ENCODE measurements at places on chromosomes 2 and 18.

DNA sequence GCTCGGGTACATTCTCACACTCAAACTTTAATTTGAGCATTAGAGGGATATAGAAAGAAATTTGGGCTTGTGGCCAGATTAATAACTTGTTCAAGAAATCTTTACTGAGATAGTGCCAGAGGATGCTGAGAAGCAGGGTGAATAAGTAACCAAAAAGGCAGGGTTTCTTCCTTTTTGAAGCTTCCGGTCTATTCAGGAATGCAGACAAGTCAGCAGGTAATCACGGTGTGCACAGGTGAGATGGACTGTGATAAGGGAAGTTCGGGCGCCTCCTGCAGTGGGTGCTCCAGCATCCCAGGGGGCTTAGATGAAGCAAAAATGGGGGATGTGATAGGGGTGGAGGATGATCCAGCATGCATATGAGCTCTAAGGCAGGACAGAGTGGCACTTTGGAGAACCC, 44.9 kb upstream of the CYP1B1 start:
- DNase-seq: no peak

DNA sequence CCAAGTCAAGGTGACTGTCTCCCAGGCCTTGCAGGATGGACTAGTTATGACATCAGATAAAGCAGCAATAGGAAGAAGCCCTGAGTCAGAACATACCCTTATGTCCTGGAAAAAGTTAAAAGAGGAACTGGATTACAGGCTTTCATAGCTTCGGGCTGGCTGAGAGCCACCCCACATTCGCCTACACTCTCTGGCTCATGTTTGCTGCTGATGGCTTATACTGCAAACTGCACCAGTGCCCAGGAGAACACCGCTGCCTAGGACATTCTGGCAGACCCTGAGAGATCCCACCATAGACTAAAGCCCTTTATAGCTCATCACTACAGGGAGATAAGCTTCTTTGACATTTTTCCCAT, 20.3 kb downstream of the SLC8A1 start:
- no peak for DNase-seq

DNA sequence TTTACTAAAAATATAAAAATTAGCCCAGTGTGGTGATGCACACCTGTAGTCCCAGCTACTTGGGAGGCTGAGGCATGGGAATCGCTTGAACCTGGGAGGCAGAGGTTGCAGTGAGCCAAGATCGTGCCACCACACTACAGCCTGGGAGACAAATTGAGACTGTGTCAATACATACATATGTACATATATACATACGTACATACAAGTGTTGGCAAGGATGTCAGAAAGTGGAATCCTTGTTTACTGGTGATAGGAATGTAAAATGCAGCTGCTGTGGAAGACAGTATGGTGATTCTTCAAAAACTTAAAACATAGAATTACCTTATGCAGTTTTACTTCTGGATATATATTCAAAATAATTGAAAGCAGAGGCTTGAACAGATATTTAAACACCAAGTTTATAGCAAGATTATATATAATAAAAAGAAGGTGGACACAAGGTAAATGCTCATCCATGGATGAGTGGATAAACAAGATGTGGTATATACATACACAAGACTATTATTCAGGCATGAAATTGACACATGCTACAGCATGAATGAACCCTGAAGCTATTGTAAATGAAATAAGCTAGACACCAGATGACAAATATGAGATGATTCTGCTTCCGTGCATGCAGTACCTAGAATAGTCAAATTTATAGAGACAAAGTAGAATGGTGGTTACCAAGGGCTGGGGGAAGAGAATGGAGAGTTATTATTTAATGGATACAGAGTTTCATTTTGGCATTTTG, 43.2 kb downstream of the CCDC138 start:
- no peak for DNase-seq

DNA sequence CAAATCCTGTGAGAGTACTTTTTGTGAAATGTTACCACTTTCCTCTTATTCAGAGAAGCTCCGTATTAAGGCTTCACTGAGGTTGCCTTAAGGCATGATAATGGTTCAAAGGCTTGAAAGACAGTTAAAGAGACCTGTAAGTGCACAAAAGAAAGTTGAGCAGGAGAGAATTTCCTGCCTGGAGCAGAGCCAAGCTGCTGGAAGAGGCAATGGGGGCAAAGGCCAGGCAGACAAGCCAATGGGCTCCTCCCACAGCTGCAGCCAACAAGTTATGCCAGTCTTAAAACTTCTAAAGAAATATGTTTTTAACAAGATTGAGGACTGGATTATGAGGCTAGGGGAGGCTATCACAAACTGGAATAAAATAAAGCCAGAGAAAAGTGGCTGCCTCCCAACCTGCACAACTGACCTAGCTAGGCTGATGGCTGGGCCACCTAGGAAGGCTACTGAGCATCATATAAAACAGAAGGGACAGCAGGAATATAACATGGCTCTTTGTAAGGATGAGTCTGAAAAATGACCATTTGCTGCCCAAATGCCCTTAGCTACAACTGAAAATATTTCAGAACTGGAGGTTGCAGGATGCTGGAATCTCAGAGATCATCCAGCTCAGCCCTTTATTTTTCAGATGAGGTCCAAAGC, 2.1 kb downstream of the IL1B start:
- DNase-seq: no peak

DNA sequence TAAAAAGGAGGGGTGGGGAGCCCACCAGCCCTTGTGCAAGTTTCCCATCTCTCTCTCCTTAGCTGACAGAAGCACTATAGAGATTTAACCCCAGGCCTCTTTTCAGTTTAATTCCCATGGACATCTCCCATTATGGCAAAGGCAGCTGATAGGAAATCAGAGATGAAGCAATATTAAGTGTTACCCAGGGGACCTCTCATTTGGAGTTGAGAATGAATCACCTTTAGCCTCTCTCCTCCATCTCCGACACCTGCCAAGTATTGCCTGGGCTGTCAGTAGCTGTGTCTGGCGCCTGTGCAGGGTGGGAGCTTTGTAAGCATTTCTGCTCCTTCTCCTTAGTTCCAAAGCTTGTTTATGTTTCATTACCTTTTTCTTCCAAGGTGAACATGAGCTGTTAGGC, 109.0 kb downstream of the AQP4 start:
- no peak for DNase-seq

DNA sequence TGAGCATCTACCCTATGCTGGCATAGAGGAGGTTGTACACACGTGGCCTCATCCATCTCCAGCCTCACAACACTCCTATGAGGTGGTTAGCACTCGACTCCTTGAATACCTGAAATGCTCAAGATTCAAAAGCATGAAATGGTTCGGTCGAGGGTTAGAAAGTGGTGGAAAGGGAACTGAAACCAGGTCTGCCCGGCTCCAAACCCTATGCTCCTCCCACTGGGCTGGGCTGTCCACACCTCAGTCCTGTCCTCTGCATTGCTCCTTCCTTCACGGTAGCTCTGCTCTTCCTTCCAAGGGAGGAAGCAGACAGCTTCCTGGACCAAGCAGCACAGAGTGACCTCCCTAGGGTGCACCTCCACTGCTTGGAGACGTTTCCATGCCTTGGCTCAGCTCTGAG, 565.2 kb upstream of the ID2 start:
- DNase-seq: no peak

- no peak for DNase-seq
Observed at GRCh38 chr2:229971298-229971790, 49.0 kb downstream of the FBXO36 start.

DNA sequence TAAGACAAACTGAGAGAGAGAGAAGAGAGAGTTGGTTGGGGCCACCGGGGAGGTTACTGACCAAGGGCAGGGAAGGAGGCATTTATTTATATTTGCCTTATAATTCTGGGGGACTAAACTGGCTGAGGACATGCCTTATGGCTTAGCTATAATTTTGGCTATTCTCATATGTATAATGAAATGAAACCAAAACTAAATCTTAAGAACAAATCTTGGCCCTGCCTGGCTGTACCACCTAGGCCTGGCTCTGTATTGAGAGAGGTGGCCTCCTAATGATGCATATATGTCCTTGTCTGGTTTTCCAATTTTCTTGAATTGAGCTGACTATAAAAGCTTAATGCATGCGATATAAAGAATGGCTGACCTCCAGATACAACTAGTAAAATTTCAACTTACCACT, 3.5 kb upstream of the PPP1CB start:
- no peak for DNase-seq

DNA sequence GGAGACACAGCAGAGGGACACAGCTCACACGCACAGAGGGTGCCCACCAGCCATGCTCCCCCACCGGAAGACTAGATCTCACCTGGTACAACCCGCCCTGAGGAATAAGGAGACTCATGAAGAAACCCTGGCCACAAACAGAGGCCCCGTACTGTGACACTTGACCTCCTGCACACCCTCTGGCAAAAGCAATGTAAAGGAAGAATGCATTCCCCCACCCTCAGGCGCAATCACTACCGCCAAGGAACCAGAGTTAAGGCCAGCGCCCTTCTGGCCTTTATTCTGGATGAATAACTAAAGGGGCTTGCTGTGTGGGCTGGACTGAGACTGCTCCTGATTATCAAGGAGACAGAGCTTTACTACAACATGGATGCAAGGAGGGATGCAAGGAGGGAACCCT, 509.2 kb upstream of the SPHKAP start:
- no peak for DNase-seq

DNA sequence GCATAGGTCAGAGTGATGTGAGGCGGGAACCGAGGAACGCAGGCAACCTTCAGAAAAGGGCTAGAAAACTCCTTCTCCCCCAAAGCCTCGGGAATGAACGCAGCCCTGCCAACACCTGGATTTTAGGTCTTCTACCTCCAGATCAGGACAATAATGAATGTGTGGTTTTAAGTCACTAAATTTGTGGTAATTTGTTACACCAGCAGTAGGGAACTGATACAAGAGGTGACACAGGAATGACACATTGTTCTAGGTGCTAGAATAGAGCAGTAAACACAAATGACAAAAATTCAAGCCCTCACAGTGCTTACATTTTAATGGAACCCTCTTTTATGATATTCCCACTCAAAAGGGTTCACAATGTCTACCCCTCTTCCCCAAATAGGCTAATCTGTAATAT, 39.2 kb upstream of the EML4 start:
- DNase-seq: no peak

DNA sequence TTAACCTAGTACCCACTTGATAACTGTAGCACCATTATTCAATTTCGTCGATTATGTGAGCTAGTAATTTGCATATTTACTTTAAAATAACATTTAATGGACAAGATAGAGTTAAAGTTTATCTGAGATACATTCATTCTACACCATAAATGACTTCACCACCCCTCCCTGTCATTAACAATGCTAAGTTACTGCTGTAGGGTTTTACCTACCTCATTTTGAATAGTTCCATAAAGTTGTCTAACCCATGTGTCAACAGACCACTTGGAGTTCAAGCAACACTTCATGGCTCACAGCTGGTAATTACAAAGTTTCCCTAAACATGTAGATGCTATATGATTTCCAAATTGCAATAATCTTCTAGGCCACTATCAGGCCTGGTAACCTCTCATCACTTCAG, 127.4 kb upstream of the CYP26B1 start:
- DNase-seq: no peak

GRCh38 chr2:64447317-64448040, 6.5 kb upstream of the LGALSL start:
- no peak for DNase-seq

- no peak for DNase-seq
Observed at GRCh38 chr2:58926112-58926511, 685.0 kb upstream of the FANCL start.

DNA sequence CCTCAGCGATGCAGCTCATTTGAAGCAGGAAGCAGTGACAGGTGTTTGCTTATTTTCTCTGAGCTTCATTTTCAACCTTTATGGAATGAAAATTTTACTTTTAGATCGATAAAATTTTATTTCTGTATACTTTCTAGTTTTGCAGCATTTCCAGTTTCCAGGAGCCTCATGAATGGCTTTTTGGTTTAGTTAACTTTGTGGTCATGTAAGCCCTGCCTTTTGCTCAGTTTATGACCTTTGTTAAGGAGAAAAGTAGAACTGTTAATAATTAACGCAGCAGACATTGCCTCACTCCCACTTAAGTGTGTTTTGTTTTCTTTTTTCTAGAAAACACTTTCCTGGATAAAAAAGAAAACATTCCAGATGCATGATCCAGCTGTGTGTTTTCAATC, 4.4 kb upstream of the FARP2 start:
- DNase-seq: no peak

GRCh38 chr2:168951871-168952270, 50.8 kb downstream of the G6PC2 start:
- DNase-seq: no peak

GRCh38 chr2:84850471-84850870, 30.4 kb downstream of the TRABD2A start:
- no peak for DNase-seq

GRCh38 chr18:12766986-12767433, 64.2 kb downstream of the PSMG2 start:
- no peak for DNase-seq

DNA sequence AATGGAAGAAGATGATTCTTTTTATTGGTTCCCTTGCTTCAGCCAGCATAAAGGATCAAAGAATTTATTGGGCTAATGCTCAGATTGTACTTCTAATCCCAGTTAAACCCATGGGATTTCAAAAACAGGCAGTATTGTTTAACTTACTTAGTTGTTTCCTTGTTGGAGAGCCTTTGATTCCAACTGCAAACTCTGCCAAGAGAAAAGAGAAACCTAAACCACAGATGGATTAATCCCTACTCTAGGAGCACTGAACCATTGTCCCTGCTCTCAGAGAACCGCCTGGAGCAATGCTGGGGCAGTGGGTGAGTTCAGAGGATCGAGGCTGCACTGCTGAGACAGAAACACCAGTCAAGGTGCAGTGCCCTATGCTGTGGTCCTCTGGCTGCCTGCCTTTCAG, 44.9 kb upstream of the SIGLEC15 start:
- DNase-seq: no peak

GRCh38 chr18:74436158-74436769, 20.8 kb downstream of the DIPK1C start:
- no peak for DNase-seq

GRCh38 chr2:6826081-6826913, 39.4 kb downstream of the CMPK2 start:
- DNase-seq: peak; percentile 34

GRCh38 chr18:3998698-3999333, 456.3 kb downstream of the DLGAP1 start:
- no peak for DNase-seq

GRCh38 chr18:68778280-68778886, 19.5 kb upstream of the CCDC102B start:
- no peak for DNase-seq

- no peak for DNase-seq
Observed at GRCh38 chr2:153004627-153005026, 286.2 kb downstream of the ARL6IP6 start.

GRCh38 chr18:13366541-13366940, 148.0 kb downstream of the LDLRAD4 start:
- DNase-seq: no peak

GRCh38 chr18:62164855-62165487, 21.9 kb downstream of the PIGN start:
- DNase-seq: no peak

Data from activated T-helper 1 cell treated with anti-CD3 and anti-CD28 coated beads, Interleukin-2, amount 50 U/mL, for 16 hours (primary cell).